ENCODE measurements at places on chromosomes 13 and 19.

GRCh38 chr13:82947191-82947621 lies 935.1 kb downstream of the SLITRK1 start:
- no peak for DNase-seq

GRCh38 chr13:64959276-64959675 lies 2270.9 kb downstream of the PCDH9 start:
- no peak for DNase-seq

GRCh38 chr19:13017306-13018034 lies 22.2 kb downstream of the NFIX start:
- DNase-seq, result no peak

GRCh38 chr19:33437821-33438671 lies 64.5 kb downstream of the CEBPG start:
- DNase-seq, result no peak

- DNase-seq, result peak; percentile 96
Measured at GRCh38 chr19:55339105-55339888, at the start of gene KMT5C. Gene KMT5C, plus strand, starts transcription at chr19:55339876. Its CDS starts 2,061 bp downstream, at chr19:55341937.

GRCh38 chr19:35811317-35812219 lies 1.1 kb downstream of the PRODH2 start:
- no peak for DNase-seq

DNA sequence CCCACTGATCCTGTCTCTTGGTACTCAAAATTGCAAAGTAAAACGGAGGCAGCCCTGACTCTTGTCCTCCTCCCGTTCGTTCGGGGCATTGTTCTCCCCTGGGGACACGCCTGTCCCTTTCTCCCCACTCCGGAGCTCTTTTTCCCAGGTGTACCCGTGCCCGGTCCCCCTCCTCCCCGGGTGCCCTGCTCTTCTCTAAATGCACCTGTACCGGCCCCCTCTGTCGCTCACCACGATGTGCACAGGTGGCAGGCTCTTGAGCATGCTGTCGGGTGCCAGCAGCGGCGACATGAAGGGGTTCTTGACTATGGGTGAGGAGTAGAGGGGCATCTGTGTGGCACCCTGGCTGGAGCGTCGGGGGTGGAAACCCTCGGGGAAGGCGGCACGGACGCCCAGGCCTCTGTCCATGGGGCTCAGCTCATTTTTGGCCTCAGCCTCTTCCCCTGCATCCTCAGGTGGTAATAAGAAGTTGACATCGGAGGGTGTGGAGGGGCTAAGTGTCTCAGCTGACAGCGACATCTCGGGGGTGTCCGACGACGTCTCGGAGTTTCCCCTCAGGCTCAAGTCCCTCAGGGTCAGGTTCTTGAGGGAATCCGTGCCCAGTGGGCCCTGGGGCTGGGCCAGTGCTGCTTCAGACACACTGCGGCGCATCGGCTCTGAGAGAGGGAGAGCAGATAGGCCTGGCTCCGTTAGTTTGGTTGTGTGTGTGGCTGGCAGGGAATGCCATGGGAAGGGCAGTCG lies 12.4 kb upstream of the CNFN start:
- peak; percentile 51 for DNase-seq

DNA sequence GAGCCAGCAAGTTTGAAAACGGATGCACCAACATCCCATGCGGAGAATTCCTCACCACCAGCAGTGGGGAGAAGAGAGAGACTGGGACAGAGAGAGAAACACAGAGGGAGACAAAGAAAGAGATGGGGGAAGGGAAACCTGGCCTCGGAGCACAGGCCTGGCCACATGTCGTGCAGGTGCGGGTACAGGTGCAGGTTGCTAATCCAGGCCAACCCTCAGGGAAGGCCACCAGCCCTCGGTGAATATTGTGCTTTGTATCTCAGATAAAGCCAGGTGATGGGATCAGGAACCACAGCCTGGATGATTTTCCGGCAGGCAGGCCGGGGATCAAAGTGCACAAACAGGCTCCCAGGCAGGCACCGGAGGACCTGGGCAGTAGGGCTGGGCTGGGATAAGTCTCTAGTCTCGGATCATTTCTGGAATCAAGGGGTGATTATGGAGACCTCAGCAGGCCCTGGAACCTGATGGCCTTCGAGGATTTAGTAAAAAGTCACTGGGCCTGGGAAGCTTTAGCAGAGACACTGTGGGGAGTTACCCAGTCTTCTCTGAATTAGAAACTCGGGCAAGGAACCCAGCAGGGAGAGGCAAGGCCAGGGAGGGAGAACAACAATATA lies 3.7 kb downstream of the GAS6 start:
- no peak for DNase-seq

DNA sequence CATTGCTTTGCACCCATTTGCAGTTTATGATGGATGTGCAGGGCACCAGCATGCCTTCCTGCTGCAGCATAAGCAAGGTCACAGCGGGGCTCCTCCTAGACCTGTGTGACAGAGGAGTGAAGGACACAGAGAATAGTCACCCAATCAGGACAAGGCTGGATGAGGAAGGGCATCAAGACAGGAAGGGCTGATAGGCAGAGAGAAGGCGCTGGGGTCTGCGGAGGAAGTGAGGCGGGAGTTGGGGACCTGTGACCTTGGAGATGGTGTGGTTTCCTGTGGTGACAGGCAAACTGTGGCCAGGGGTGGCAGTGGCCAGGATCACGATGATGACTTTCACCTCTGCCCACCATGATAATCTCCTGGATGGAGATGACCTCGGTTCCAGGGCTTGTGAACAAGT lies 16.4 kb upstream of the KCTD15 start:
- DNase-seq, result no peak

- no peak for DNase-seq
Measured at GRCh38 chr13:26742691-26743358, 17.8 kb downstream of the GPR12 start.

DNA sequence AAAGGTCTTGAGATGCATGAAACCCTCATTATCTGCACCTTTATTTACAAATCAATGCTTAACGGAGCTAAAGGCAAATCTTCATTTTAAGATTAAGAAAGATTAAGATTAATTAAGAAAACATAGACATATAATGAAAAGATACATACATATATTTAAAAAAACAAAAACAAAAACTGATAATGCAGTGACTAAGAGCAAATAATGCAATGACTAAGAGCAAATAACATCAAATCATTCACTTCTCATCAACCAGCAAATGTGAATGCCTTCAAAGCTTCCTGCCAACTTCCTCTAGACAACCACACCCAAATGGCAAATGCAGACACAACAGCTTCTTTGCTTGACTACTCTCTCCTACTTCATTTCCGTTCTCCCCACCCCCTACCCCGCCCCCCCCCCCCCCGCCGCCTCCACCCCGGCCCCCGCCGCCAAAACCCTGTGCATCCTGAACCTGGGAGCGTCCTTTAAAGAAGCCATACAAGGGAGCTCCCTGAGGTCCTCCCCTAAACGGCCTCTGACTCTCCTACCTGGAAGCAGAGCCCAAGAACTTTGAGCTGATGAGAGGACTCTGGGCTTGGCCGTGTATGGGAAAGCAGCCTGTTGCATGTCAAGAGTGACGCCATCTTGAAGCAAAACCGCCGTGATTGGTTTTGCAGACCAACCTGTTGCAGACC lies 24.5 kb downstream of the TEX101 start:
- no peak for DNase-seq

DNA sequence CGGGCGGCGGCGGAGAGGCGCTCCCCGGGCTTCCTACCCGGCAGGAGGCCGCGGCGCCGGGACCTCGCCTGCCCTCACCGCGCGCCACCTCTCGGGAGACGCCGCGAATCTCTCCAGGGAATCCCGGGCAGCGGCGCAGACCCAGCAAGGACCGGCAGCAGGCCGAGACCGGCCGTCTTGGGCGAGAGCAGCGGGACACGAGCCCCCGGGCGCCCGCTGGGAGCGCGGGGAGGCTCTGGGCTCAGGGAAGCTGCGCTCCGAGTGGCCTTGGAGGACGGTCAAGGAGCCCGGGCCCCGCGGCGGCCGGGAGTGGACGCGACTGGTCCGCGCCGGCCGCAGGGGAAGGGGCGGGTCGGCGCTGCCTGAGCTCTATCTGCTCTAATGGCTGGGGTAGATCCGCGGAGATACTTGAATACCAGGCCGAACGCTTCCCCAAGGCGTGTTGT lies 14.7 kb downstream of the CDX2 start:
- no peak for DNase-seq

DNA sequence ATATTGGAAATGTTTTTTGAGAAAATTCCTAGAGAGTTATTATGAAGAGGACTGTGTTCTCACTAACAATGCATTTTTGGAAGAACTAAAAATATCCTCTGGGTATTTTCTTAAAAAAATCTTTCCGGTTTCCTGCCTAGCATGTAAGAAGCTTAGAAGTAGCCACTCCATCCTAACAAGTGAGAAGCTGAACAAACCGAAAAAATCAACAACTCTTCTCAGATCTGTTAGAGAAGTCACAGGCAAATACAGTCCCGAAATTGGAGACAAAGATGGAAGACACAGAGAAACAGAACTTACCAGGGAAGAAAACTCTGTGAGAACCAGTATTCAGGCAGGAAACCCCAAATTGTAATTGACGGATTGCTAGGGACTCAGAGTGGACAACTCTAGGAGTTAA lies 173.0 kb downstream of the KLF12 start:
- no peak for DNase-seq

- DNase-seq, result no peak
Measured at GRCh38 chr19:3005345-3005744, 23.7 kb downstream of the TLE2 start.

DNA sequence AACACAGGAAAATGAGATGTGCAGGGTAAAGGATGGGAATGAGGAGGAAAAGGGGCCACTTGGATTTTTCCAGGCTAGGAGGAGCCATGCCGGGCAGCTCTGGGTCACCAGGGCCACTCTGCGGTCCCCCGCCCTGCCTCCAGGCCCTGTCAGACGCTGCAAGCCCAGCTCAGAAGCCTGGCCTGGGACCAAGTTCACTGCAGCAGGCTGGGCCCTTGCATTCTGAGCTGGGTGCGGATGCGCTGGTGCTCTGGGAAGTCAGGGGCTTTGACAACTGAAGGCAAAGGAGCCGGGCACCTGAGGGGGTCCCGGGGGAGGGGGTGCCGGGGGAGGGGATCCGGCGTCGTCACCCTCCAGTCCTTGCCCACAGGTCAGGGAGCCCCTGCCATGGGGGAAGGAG lies 77.5 kb downstream of the WTIP start:
- no peak for DNase-seq

DNA sequence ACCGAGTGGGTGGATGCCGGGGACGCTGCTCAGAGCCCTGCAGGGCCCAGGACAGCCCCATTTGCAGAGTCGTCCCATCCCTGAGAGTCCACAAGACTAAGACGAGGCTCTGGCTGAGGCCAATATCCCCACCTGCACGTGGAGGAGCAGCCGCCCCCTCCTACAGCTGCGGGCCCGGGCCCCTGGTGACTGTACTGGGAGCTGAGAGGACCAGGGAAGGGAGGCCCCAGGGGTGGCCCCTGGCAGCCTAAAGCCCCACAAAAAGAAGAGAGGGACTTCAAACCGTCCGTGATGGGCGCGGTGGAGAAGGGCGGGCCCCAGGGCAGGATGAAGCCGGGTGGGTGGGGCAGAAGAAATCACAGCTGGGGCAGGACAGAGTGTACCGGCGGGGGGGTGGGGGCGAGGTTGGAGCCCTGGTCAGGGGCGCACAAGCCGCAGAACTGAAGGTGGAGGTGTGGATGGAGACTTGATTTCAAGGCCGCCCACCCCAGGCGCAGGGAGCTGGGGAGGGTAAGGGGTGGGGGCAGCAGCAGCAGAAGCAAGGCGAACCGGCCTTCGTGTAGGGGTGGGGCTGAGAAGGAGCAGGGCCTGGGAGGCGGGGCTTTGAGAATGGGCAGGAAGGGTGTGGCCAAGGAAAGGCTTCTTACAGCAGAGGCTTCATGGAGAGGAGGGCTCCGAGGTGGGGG lies 12.9 kb downstream of the CFD start:
- no peak for DNase-seq

GRCh38 chr19:29302002-29302928 lies 89.3 kb upstream of the UQCRFS1 start:
- DNase-seq, result no peak

DNA sequence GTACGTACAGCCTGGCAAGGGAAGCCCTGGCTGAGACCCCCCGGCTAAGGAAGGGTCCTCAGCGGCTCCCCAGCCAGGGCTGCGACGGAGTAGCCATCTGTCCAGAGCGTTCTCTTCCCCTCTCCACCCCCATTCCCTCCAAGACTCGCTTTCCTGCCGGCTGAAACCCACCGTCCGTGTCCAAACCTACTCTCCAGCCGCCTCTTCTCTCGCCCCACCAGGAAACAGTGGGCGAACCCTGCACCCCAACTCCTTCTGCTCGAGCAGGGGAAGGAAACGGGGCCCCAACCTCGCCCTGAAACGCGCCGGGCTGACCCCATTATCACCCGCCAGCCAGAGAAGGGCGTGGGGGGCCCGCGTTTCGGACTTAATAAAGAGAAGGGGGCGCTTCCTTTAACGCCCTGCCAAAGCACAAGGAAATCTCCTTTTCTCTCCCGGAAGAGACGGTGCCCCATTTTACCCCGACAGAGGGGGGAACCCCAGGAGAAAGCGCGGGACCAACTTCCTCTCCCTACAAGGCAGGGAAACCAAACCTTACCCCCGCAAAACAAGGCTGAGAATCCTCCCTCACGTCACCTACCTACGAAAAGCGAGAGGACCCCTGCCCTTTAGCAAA lies 2.5 kb downstream of the ZC3H4 start:
- DNase-seq, result peak; percentile 69

DNA sequence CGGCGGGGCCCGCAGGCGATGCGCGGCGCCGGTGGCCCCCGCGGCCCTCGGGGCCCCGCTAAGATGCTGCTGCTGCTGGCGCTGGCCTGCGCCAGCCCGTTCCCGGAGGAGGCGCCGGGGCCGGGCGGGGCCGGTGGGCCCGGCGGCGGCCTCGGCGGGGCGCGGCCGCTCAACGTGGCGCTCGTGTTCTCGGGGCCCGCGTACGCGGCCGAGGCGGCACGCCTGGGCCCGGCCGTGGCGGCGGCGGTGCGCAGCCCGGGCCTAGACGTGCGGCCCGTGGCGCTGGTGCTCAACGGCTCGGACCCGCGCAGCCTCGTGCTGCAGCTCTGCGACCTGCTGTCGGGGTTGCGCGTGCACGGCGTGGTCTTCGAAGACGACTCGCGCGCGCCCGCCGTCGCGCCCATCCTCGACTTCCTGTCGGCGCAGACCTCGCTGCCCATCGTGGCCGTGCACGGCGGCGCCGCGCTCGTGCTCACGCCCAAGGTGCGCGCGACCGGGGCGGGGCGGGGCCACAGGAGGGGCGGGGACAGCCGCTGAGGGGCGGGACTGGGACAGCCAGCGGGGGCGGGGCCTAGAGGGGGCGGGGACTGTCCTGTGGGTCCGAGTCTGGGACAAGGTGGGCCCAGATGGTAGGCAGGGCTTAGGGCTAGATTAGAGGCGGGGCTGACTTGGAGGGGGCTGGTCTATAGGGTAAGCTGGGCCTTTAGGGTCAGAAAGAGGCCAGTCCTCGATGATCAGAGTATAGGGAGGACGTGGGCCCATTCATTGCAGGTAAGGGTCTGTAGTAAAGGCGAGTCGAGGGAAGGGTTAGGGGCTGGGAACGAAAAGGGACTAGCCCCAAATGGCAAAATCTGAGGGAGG lies 5.1 kb downstream of the GRIN2D start:
- DNase-seq, result peak; percentile 69

DNA sequence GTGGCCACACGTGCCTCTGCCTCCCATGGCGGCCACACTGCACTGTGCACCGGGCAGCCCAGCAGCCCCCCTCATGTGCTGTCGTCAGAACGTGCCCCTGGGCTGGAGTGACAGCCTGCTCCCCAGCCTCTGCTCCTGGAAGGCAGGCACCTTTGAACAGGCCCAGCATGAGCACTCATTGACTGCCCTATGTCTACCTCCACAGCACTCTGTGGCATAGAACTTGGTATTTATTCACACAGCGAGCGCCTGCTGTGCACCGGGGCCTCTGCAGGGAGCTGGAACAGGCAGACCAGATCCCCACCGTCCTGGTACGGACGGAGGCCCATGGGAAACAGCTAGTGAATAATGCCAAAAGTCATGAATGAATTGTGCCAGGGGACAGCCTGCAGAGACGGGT lies 53.7 kb downstream of the DPF1 start:
- DNase-seq, result no peak

Data from right kidney (tissue), 9 donors.